ENCODE measurements at places on chromosomes 12 and 14.
A peak's percentile ranks its signal among the peaks of the same experiment; 100 is the strongest.

GRCh38 chr12:87801860-87802720, 227.1 kb downstream of the C12orf50 start:
- DNase-seq, result no peak

GRCh38 chr12:51450806-51451205, 26.2 kb downstream of the SLC4A8 start:
- DNase-seq, result no peak

- DNase-seq, result no peak
These were observed 79.4 kb upstream of the GZMB start for GRCh38 chr14:24713404-24713803.

GRCh38 chr12:99284161-99284560, 363.4 kb upstream of the GARIN6 start:
- no peak for DNase-seq

GRCh38 chr14:96299441-96299840, 43.4 kb downstream of the BDKRB1 start:
- DNase-seq, result no peak

DNA sequence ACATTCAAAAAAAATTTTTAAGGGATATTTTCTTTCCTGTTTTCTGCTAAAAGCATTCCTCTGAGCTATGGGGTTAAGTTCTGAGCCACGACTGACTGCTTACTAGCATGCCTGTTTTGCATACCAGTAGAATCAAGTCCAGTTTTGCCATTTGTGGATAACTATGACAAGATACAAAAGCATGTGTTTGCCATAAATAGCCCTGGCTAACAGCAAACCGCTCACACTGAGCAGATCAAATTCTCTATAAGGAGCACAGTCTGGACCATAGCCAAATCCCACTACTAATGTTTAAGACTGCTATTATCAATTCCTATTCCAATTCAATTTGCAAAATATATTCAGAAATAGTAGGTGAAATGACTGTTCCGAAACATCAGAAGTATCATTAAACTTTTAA, 3.2 kb downstream of the CFL2 start:
- DNase-seq, result peak; percentile 3

- no peak for DNase-seq
These were observed 153.4 kb downstream of the EFCAB11 start for GRCh38 chr14:89801136-89801535.

DNA sequence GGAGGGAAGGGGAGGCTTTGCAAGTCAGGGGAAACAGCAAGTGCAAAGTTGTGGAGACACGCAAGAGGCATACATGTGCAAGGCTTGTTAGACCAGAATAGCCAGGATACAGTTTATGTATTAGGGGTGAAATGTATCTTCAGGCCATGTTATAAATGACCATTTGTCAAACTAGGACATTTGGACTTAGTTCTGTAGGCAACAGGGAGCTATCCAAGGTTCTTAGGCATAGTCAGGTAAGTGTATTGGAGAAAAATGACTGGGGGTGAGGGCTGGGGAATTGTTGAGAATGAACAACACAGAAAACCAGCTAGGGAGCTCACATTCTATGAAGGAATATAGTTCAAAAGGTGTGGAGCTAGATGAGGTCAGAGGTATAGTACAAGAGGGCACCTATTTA, 42.5 kb downstream of the TPH2 start:
- DNase-seq, result no peak

- no peak for DNase-seq
These were observed 233.8 kb downstream of the FBXL14 start for GRCh38 chr12:1360441-1361210.

DNA sequence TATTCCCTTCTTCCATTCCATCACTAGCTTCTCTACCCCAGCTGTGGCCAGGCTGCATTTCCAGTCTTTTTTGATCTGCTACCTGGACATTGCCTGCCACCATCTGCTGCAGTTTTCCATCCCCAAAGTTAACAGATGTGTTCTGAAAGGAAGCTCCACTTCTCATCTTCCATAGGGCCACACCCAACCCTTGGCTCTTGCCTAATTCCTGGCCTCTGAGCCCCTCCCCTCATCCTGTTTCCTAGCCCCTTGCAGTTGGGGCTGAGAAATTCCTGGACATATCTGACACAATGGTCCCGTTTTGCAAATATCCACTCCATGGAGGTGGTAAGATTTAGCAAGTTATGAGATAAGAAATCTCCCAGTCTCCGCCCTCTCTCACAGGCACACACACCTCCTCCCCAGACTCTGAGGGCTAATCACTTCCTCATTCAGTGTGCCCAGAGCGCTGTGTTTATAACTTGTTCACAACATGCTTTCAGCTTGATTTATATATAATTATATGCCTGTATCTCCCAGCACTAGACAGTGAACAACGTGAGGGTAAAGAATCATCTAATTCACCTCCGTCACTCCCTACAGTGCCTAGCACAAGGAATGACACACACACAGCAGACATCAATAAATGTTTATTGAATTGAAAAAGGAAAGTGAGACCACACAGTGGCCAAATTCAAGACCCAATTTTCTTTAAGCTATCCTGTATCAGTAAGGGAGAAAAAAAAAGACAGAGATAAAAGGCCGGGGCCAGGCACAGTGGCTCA, 13.4 kb downstream of the SMUG1 start:
- DNase-seq, result no peak

Data from activated CD4-positive, alpha-beta T cell treated with anti-CD3 and anti-CD28 coated beads, Interleukin-2, amount 50 U/mL, for 16 hours (primary cell).